ENCODE measurements at places on chromosomes 5 and 9.
A peak's percentile ranks its signal among the peaks of the same experiment; 100 is the strongest.

DNA sequence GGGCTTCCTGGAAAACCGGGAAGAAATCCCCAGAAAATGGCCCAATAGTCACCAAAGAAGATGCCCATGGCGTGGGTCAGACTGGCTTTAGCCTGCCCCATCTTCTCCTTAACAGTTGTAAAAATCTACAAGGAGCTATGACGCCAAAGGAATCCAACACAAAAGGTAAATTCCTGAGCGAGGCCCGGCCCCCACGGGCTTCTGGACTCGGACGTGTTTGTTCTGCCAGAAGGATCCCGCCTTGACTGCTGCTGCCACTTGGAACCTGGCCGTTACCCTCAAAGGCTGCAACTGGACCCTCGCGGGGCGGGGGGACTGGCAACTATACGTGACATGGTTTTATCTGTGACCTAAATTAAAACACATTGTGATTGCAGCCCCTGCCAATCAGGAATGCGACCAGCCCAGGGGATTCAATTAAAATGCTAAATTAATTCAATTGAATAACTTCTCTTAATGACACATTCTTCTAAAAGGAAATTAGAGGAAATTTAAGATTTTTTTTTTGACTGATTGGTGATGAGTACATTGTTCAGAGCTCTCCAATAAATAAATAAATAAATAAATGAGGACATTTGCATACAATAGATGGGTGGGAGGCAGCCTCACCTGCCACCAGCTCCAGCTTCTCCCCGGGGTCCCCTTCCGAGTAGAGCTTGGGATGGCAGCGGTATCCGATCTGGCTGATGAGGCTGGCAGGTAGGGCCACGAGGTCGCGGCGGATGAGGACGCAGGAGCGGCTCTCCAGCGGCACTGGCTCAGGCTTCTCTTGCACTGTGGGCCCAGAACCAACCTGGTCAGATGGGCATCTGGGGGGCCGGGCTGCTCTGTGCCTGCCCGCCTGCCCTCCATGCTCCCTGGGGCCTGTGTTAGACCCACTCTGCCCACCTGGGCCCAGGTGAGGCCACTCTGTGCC, 54.7 kb upstream of the UBAC1 start:
- no peak for DNase-seq

- DNase-seq: no peak
Measured at GRCh38 chr9:82940376-82940775, 122.6 kb downstream of the RASEF start.

DNA sequence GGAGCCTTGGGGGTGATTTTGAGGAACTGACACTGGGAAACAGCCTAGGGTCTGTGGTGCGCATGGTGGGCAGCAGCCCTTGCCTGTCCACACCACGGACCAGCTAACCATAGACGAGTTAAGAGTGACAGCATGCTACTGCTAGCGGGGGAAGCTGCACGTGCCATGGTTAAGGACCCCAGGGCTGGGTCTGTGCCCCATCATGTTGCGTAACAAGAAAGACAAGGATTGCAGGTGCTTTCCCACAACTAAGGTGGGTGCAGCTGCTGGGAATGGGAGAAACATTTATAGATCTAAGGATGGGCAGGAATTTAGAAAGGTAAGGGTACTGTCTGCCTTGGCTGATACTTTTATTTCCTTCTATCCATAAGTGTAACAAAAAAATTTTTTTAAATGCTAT, 17.9 kb upstream of the KCNMB1 start:
- no peak for DNase-seq

GRCh38 chr9:90909747-90910283, 108.2 kb downstream of the SYK start:
- no peak for DNase-seq

DNA sequence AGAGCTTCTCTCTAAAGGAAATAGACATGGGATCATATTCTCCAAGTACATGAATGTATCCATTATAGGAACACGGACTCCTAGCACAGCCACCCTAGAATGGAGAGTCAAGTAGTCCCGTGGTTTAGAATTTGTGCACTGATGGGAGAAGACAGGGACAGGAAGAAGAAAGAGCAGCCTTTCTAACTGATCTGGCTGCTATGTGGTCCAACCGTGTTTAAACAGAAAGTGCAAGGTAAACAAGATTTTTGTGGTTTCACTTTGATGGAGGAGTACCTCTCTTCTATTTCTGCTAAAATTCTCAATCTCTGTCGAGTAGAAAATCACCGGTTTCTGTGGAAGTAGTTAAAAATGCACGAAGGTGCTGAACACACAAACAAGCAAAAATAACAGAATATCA, 171.3 kb downstream of the ST8SIA4 start:
- DNase-seq: peak; percentile 59

DNA sequence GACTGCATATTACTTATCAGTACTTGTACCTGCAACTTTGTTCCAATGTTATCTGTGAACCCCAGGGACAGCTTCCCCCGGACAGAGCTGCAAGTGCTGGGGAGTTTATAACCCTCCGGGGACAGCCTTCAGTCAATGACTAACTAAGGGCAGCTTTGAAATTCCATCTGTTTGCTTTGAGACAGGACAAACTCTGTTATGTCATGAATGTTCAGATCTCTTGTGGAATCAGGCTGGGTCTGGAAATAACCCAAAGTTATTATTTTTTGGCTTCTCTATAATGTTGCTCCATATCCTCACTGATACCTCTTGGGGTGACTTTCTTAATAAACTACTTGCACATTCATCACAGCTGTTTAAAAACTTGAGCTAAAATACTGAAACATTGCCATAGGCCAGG, 617.5 kb upstream of the TLE4 start:
- DNase-seq: no peak

DNA sequence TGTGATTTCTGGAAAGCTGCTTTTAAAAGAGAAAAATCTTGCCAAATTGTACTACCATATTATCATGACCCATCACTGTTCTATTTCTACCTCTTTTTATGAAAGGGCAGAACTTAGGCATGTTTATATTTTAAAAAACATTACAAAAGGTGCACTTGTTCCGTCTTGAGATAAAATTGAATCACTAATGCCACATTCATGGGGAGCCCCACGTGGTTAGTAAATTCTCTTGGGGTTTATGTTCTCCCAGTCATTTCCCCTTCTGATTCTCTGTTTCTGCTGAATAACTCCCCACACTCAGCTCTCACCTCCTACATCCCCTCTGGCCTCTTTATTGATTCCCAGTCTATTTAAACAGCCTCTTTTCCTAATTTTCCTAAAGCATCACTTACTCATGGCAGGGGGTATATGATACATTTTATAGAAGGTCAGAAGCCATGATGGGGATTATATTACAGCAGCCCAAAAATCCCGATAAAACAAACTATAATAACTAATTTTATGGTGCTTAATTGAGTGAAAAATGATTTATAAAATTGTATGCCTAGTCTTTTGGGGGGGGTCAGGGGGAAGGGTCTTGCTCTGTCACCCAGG, 19.7 kb upstream of the VLDLR start:
- no peak for DNase-seq

GRCh38 chr9:136701668-136702053, 10.7 kb upstream of the DIPK1B start:
- no peak for DNase-seq

DNA sequence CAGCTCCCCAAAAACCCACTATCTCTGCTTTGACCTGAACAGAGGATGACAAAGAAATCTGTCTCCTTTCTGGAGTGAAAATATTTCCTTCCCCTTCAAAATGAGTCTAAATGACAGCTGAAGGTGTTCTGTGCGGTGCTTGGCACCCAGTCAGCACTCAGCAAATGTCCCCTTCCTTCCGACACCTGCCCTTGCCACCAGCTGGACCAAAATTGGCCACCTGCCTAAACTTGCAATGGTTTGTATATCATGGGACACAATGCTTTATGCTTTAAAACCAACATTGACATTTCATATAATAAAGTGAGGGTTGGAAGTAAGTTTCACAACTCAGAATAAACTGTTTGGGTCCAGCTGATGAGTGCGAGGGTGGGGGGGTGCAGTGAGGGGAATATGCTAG, 7.5 kb upstream of the TTC1 start:
- no peak for DNase-seq

DNA sequence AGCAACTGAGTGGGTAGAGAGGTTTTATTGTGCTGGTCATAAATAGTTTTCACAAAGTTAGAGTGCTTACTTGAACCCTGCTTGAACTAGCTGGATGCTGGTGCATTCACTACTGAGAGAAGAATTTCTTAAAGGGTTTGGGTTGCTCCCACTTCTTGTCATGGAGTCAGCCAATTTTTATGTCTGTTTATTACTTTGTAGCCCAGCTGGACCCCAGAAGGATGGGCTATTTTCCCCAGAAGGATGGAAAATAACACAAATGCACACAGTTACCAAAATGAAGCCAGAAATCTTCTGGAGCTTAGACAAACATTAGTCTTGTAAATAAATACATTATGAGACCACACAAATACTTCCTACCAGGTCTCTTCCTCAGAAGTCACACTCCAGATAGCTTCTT, 480.8 kb upstream of the TNC start:
- DNase-seq: no peak

DNA sequence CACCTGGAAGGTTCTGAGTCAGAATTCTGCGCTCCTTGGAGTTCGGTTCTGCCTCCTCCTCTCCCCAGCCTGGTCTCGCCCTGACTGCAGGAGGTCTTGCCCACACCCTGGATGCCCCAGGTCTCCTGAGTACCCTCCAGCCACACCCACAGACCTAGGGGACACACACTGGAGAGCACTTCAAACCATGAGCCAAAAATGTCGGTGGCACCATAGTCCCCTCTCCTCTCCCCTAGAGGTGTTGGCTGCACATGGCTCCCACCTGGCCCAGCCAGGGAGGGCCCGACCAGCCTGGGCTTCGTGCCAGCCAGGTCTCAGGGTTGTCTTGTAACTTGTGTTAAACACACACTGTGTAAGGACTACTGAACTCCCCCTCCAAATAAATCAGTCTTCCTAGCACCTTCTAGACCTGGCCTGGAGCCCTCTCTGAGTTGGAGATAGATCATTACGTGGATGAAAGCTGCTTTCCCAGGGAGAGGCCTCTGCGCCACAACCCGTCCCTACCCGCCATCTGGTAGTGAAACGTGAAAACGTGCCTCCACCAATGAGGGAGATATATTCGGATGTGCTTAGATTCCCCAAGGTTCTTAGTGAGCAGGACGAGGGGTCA, 49.9 kb upstream of the CTSL start:
- DNase-seq: no peak

DNA sequence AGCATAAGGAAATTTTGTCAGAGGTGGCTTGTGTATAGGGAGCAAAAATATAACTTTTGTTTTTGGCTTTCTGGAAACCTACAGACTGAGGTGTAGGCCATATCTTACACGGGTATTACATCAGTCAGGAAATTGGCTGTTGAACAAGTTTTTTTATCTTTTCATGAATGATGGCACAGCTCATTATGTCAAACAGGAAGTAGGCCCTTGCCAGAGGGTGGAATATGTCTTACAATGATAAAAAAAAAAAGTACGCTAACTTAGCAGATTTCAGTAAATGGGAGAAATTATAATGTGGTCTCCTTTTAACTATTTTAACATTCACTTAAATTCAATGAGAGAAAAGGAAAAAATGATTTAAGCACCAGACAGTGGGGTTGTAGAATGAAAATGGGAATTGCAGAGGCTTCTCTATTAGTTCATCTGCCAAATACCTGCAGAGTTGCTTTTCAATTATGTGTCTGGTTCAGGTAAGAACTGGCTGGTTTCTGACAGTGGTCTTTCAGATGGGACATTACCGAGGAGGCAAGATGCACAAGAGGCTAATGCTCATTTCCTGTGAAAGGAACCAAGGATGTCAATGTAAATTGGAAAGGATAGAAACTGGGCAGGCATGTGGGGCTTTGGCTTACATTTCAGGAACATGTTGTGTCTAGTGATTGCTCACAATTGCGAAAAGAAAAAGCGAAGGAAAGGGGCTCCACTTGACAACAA, 169.9 kb downstream of the NNT start:
- DNase-seq: no peak

DNA sequence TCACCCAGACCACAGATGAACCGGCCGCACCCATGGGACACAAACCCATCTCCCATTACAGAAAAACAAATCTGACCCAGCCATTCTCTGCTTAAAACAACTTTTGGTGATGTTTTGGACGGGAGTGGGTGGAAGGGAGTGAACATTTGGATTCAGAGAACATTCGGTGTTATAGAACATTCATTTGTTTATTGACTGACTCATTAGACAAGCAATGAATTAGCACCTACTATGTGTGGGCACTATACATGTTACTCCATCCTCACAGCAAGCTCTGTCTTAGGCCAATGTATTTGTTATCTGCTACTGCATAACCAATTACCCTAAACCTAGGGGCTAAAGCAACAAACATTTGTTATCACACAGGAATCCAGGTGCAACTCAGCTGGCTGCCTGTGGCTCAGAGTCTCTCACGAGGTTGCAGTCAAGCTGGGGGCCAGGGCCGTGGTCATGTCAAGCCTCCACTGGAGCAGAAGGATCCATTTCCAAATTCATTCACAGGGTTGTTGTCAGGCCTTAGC, 5.1 kb upstream of the ERGIC1 start:
- peak; percentile 41 for DNase-seq

GRCh38 chr9:122138560-122139268, 20.9 kb downstream of the NDUFA8 start:
- DNase-seq: no peak

GRCh38 chr5:2757563-2758351, 6.3 kb upstream of the IRX2 start:
- no peak for DNase-seq

DNA sequence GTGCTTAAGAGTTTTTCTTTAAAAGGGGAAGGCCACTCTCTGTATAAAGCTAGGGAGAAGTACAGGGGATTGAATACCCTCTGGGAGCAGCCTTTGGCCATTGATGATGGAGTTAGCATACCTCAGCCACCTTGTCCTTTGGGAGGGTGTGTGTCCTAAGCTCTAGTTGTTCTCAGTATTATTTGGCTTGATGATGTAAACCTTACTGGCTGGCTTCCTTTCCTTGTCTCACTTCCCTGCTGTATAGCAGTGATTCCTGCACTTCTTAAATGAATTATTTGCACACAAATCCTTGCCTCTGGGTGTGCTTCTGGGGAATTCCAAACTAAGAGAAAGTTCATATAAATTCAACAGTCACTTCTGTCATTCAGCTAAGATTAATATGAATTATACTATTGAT, 234.9 kb upstream of the RIOK2 start:
- no peak for DNase-seq

DNA sequence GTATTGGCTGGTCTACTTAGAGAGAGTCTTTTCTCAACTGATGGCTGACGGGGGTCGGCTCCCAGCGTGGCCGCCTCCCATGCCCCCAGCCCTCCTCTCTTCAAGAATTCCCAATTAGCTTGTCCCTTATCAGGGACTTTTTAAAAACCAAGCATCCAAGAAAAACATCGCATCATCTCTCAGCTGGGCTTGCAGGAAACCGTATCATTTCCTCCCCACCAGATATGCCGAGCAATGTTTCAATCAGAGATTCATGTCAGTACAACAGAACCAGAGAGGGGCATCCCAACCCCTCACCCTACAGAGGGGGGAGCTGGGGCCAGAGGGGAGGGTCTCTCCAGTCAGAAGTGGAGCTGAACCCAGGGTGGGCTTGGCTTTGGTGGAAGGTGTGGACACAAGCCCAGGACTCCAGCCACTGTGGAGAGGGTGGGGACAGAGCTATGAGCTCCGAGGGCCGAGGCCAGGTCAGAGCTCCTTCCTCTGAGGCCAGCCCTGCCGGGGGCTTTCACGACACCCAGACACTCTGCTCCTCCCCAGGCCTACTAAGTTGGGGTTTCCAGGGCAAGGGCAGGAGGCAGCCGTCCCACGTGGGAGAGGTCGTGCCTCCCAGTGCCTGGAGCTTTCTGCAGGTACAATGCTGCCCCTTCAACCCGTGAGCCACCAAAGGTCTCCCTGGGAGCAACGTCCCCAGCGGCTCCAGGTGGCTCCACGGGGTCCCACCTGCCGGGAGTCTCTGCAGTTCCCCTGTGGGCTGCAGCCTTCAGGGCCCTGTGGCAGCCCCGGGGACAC, 39.0 kb upstream of the TMEM250 start:
- no peak for DNase-seq

- no peak for DNase-seq
Measured at GRCh38 chr9:89806371-89807100, 201.7 kb downstream of the GADD45G start.
